Activated naive CD8-positive, alpha-beta T cell treated with anti-CD3 and anti-CD28 coated beads, Interleukin-2, amount 50 U/mL, for 24 hours (primary cell): ENCODE measurements at places on chromosomes 4 and X.

- H3K4me3 ChIP-seq: no peak overlapping the region
- no peak overlapping the region for H3K27ac ChIP-seq
- no peak for DNase-seq
- H3K36me3 ChIP-seq: peaks cover 5% of the 10 kb centered on the region
- H3K4me1 ChIP-seq: peaks cover 8% of the 10 kb centered on the region
These were observed 190.2 kb downstream of the SMIM20 start for GRCh38 chr4:26104056-26104685.

GRCh38 chrX:133415276-133416105, at the start of gene GPC4:
GPC4 (minus strand) TSS chrX:133415489; CDS start chrX:133414965, 524 bp downstream.
- no peak within 1 kb of the TSS for H3K27ac ChIP-seq
- DNase-seq: peak; percentile 2
- peaks cover 45% of the 10 kb centered on the region for H3K27me3 ChIP-seq
- H3K4me1 ChIP-seq: peaks cover 9% of the 10 kb centered on the region

DNA sequence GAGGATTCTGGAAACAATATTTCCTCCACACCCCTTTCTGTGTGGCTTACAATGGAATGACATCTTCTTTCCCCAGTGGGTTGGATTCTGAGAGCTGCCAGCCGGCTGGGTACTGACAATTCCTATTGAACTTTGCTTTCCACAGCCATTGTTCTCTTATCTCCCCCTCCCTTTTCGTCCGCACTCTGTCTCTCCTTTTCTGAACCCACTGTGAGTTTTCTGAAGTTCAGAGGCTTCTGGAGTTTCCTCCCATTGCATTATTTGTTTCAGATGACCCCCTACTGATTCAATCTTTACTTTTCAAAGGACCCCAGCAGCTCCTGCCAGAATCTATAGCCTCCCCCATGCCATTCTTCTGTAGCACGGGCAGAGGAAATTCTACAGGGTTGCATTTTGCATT, 10.4 kb downstream of the SMPX start:
- H3K36me3 ChIP-seq: no peaks in the 10 kb centered on the region
- H3K27ac ChIP-seq: no peak overlapping the region
- no peak overlapping the region for H3K4me3 ChIP-seq

DNA sequence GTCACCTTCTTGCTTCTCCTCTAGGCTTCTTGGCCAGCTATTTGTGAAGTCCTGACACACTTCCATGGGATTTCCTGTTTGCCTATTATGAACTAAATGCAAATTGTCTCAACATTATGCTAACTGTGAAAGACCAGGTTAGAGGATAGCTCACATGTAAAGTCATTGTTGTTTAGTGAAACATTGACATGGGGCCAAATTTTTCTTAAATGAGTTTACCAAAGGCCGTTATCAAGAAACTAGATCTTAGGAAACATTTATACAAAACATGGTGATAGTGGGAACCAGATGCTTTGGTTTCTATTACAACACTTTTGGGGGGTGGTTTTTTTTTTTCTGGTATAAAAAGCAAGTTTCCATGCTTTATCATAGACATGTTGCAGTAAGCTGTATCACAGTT, 466.8 kb upstream of the FAM241A start:
- H3K36me3 ChIP-seq: no peaks in the 10 kb centered on the region
- no peaks in the 10 kb centered on the region for H3K4me1 ChIP-seq
- no peak overlapping the region for H3K4me3 ChIP-seq
- no peak overlapping the region for H3K27ac ChIP-seq

DNA sequence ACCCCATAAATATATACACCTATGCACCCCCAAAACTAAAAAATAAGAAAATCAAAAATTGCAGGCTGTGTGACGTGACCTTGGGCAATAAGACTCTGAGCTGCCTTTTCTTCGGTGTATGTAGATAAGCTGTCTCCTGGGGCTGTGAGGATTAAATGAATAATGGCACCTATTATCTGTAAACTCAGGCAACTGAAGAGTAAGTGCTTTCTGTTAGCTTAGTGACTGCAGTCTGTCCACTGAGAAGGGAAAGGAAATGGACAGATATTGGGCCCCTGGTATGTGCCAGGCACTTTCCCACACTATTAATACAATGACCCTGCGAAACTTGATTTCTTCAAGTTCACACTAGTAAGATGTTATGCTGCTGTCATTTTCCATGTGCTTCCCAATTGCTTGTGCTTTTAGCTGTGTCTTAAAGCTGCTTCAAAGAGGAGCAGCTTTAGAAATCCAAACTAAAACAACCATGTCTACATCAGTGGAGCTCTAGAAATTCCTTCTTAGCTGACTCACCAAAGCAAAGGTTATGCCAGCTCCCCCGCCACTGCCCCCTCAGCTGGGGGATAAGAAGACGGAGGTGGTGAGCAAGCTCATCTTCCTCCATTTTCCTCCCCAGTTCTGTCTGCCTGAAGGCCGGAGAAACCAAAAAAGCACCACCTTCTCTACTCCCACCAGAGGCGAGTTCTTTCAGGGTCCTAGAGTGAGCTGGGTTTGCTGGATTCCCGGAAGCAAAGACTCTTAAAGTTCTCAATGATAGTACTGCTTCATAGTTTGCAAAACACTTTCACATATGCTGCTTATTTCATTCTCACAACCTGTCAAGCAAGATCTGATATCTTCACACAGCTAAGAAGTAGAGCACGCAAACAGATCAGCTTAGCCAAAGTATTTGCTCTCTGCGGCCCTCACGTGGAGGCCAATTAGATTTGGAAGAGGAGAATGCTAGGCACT, 8.8 kb upstream of the DGAT2L6 start:
- H3K27me3 ChIP-seq: no peaks in the 10 kb centered on the region
- DNase-seq: no peak
- H3K36me3 ChIP-seq: peaks cover 16% of the 10 kb centered on the region
- peaks cover 10% of the 10 kb centered on the region for H3K4me1 ChIP-seq
- no peak overlapping the region for H3K27ac ChIP-seq
- no peak overlapping the region for H3K4me3 ChIP-seq

- no peaks in the 10 kb centered on the region for H3K27me3 ChIP-seq
- no peak overlapping the region for H3K27ac ChIP-seq
- H3K4me1 ChIP-seq: peaks cover 11% of the 10 kb centered on the region
- DNase-seq: no peak
- no peak overlapping the region for H3K4me3 ChIP-seq
These were observed 62.1 kb upstream of the S100G start for GRCh38 chrX:16587836-16588235.

DNA sequence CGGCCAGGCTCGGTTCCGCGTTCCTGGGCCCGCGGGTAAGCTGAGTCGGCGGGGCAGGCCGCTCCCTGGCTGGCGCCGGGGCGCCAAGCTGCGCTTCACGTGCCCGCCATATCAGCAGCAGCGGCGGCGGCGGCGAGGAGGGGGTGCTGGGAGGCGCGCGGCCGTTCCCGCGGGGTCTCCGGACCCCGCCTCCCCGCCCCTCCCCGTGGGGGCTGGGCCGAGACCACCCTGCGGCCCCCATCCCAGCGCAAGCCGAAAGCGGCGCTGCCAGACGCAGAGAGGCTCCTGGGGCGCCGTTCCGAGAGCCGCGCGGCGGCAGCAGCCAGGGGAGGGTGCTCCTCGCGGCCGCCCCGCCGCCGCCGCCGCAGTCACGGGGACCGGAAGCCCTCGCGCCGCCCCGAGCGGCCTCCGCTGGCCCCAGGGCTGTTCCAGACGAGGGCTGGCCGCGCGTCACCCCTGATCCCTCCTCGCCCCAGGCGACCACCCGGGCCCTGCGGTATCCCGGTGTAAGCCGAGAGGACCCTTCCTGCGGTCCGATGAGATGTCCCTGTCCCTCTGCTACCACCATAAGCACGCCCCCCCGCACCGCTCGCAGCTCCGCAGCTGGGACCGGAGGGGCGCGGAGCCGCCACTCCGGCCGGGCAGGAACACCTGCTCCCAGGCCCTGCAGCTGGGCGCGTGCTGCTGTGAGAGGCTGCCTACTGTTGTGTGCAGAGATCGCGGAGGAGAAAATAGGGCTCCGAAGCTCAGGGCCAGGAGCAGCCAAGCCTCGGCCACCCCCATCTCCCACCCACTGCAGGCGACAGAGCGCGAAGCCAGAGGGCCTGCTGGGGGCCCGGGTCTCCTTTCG, 7.5 kb upstream of the BCOR start:
- peaks cover 17% of the 10 kb centered on the region for H3K4me1 ChIP-seq
- no peak overlapping the region for H3K27ac ChIP-seq
- peak overlapping the region; percentile 65 for H3K4me3 ChIP-seq
- DNase-seq: peak; percentile 37
- H3K36me3 ChIP-seq: no peaks in the 10 kb centered on the region
- peaks cover 2% of the 10 kb centered on the region for H3K27me3 ChIP-seq

DNA sequence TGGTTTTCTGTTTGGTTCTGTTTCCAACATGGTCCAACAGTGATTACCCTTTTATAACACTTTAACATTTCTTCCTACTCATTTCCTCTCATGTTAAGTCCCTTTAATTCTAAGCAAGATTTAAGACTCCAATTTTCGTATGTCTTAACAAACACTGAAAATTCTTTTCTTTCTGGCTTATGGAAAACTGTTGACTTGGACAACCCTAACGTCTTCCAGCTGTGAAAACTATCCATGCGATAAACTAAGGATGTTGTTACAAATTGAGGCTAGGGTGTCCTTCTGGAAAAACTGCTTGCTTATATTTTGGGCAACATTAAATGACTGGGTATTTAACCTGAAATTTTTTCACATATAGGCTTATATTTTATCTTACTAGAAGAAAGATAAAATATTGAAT, 33.9 kb upstream of the RTL3 start:
- no peaks in the 10 kb centered on the region for H3K36me3 ChIP-seq
- H3K4me1 ChIP-seq: no peaks in the 10 kb centered on the region
- no peak overlapping the region for H3K4me3 ChIP-seq
- no peaks in the 10 kb centered on the region for H3K27me3 ChIP-seq
- no peak for DNase-seq

DNA sequence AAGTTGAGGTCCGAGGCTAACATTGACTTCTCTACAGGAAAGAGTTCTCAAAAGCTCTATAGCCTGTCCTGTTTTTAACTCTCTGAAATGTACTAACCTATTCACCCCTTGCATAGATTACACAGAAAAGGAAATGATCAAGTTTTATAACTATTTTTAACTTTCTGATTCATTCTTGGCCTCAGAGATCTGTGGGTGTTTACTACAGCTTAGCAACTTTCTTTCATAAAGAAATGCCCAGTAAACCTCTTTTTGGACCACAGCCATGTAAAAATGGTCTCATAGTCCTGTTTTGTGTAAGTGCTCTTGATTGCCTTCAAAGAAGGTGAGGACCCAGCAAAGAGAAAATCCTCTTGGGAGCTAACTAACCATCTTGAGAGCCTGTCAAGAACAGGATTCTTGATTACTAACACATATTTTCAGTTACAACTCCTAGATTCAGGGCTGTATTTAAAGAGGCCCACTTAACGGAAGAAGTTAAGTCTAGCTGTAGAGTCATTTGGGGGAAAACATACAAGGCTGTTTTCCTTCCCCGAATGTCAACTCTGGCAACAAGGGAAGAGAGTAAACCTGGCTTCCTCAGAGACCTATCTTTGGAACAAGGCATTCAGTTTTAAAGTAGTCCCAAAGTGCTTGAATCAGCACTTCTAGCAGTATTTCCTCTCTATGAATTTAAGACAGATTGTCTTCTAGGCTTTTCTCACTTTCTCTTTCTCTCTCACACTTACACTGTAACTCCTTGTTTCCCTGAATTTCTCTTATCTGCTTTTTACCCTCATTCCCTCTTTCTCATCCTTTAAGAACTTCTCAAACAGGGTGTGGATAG, 78.2 kb downstream of the IL21 start:
- peak overlapping the region; percentile 61 for H3K4me3 ChIP-seq
- peaks cover 79% of the 10 kb centered on the region for H3K4me1 ChIP-seq

DNA sequence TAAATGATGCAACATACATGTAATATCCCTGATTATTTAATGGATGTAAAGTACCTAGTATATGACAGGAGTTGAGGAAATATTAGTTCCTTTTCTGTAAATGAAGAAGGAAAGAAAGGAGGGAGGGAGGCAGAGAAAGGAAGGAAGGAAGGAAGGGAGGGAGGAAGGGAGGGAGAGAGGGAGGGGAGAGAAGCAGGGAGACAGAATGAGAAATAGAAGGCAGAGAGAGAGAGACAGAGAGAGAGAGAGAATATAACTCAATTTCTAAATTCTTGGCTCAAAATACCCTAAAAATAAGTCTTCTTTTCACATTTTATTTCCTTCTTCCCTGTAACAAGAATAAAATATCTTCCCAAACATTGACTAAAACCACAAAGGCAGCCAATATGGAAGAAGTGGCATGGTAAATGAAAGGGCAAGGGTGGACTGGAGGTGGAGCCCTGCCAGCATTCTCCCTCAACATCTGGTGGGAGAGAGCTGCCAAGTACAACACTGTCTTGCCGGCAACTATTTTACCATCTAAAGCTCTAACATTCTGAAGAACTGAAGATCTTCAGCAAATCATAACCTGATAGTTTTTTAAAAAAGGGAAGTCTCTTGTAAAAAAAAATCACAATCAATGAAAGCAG, 245.1 kb downstream of the PPP3CA start:
- peaks cover 36% of the 10 kb centered on the region for H3K4me1 ChIP-seq
- peaks cover 14% of the 10 kb centered on the region for H3K36me3 ChIP-seq
- no peak overlapping the region for H3K27ac ChIP-seq
- DNase-seq: no peak
- H3K27me3 ChIP-seq: no peaks in the 10 kb centered on the region

GRCh38 chr4:43331226-43332051, 438.9 kb downstream of the GRXCR1 start:
- no peak overlapping the region for H3K4me3 ChIP-seq
- no peak for DNase-seq

- no peak overlapping the region for H3K4me3 ChIP-seq
- H3K36me3 ChIP-seq: no peaks in the 10 kb centered on the region
- no peak overlapping the region for H3K27ac ChIP-seq
These were observed 21.3 kb upstream of the WDR44 start for GRCh38 chrX:118324588-118324987.

DNA sequence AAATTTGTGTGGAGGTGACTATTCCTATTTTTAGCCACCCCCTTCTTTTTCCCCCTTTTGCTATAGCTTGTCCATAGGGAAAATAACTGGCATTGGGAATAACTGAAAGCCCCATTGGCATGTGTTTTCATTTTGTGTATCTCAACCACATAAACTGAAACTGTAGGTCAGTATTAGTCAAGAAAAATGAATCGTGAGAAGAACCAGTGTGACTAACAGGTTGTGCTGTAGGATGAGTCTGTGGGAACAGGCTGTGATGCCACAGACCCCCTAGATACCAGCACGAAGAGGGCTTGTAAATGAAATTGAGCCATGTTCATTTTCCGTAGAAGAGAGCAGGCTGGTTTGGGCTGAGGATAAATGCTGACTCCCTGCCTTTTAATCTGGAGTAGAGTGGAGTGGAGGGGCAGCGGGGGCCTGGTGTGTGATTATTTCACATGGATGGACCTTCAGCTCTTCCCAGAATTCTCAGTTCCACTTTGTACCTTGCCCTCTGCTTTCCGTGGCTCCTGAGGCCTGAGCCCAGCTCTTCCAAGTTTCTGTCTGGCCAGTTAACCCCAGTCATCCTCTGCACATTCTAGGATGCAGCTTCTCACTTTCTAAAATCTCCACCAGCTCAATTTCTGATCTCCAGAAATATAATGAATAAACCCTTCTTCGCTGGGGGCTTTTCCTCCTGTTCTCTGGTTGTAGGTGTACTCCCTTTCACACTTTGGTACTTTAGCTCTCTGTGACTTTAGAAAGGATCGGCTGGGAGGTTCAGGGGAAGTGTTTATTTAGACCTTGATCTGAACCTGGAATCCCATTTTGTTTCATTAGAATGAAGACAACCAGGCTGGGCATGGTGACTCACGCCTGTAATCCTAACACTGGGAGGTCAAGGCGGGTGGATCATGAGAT, 37.3 kb downstream of the DCUN1D4 start:
- H3K27ac ChIP-seq: no peak overlapping the region
- H3K36me3 ChIP-seq: peaks cover 38% of the 10 kb centered on the region
- H3K4me1 ChIP-seq: no peaks in the 10 kb centered on the region
- no peak for DNase-seq

- no peak for DNase-seq
- H3K4me1 ChIP-seq: peaks cover 4% of the 10 kb centered on the region
- no peaks in the 10 kb centered on the region for H3K27me3 ChIP-seq
- no peak overlapping the region for H3K27ac ChIP-seq
These were observed 173.6 kb upstream of the NUDT6 start for GRCh38 chr4:123096038-123096437.
